Endodermal cell (in vitro differentiated cells): ENCODE measurements at places on chromosomes 11 and 22. TPM values are rescaled to one million over a fixed set of nuclear protein-coding genes. Genes with fewer than 3 reads are reported as not detected.

The MS4A3 gene
- not detected in 3 replicates for total RNA-seq

The GDPD4 gene
- total RNA-seq: not detected in 3 replicates

The IGSF22 gene
- total RNA-seq: 0.22 to 0.36 TPM (median 0.28 TPM) in 3 replicates

The VPREB1 gene
- not detected in 2 replicates for total RNA-seq

The BATF2 gene
- total RNA-seq: 0.19 to 0.29 TPM (median 0.27 TPM) in 3 replicates

DNA sequence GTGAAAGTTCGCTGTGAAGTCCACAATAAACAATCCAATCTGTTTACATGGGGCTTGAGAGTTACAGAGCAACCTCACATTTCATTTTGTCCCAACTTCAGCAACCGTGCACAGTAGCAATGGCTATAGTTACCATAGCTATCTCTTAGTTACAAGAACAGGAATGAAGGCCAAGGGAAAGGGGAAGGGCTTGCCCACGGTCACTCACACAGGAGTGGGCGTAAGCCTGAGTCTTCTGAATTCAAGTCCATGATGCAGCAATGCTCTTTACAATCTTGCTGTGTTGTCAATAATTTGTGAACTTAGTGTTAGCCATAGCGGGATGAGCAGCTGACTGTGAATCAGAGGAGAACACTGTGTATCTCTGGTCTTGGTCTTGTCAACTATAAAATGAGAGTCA lies 102.9 kb downstream of the ADAMTS15 start:
- DNase-seq: no peak

DNA sequence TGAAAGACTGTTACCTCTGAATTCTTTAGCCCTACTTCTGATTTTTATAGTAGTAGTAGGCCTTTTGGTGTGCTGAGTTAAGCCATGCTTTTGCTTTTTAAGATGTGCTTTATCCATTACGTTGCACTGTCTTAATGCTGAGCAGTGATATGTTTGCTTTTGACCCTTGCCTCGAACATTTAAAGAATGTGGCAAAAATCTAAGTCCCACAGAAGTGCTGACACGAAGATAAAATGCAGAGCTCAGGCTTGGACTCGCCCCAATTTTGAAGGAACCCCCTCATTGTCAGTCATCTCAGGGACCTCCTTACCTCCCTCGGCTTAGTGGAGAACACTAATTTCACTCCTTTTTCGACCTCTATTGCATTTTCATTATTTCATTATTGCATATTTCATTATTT lies 272.9 kb downstream of the DDX10 start:
- no peak for DNase-seq

GRCh38 chr11:77283101-77283500 lies 18.4 kb downstream of the GDPD4 start:
- DNase-seq: no peak

- DNase-seq: peak; percentile 84
Observed at GRCh38 chr11:46381819-46382645, 563 bp downstream of the MDK start.

DNA sequence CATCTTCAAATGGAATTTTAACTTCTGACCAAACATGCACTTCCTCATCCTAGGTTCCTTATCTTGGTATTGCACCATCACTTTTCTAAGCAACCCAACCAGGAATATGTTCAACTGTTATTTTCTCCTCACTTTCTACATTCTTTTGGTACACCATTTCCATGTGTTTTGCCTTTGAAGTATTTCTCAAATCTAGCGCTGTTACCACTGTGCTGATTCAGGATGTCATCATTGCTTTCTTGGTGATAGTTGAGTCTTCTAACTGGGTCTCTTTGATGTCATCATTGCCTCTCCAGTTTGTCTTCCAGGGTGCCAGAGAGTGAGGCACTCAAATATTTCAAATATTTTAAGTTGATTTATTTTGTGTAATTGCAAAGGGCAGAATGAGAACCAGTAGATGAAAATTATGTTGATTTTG lies 47.5 kb downstream of the HORMAD2 start:
- no peak for DNase-seq

DNA sequence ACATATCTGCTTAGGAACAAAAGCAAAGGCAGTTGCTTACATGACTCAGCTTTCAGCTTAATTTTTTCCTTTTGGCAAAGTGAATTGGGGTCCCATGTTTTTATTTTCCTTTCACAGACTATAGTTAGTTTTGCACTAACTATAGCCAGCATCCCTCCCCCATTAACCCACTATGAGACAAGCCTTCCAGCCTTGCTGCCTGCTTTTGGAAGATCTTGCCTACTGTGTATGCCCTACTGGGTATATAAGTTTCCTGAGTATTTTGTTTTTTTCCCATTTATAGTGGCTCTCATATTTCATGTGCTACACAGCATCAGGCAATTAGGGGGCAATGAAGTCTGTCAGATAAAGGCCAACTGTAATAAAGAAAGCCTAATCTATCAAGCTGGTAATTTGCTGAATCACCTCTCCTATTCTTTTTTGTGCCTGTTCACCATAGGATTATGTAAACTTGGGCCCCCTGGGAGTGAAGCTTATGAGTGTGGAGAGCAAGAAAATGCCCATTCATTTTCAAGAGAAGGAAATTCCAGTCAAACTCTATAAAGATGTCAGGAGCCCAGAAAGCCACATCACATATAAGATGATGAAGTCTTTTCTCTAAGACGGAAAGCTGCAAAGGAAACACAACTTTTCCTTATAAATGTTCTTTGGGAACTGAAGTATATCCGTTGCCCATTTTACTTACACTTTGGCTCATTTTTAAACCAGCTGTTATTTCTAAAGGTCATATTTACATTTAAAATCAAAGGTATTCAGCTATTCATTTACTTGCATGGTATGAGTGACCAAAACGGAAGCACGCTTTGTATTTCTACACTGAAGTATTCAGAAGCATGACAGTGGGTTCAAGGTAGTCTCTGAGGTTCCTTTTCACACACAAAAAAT lies 64.0 kb downstream of the CCDC83 start:
- DNase-seq: no peak
